Stimulated activated CD4-positive, alpha-beta T cell treated with anti-CD3 and anti-CD28 coated beads, Interleukin-1b, Interleukin-23, amount 100 ng/mL, for 4 hours (primary cell): ENCODE measurements at places on chromosomes 1 and 21.
A peak's percentile ranks its signal among the peaks of the same experiment; 100 is the strongest.

DNA sequence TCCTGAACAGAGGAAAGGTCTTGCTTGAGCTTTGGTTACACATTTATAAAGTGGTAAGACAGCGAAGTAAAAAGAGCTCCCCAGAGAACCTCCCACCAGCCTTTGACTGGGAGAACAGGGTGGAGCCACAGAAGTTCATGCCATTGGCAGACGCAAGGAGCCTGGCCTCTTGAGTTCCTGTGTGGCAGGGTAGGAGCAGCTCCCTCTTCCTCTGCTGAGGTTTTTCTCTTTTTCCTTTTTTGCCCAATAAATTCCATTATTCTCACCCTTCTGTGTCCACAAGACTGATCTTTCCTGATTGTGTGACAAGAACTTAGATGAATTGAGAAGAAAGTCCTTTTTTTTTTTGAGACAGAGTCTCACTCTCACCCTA lies 4.3 kb downstream of the THEM4 start:
- DNase-seq = no peak

- DNase-seq = no peak
Measured at GRCh38 chr1:3402258-3403010, 52.0 kb upstream of the ARHGEF16 start.

DNA sequence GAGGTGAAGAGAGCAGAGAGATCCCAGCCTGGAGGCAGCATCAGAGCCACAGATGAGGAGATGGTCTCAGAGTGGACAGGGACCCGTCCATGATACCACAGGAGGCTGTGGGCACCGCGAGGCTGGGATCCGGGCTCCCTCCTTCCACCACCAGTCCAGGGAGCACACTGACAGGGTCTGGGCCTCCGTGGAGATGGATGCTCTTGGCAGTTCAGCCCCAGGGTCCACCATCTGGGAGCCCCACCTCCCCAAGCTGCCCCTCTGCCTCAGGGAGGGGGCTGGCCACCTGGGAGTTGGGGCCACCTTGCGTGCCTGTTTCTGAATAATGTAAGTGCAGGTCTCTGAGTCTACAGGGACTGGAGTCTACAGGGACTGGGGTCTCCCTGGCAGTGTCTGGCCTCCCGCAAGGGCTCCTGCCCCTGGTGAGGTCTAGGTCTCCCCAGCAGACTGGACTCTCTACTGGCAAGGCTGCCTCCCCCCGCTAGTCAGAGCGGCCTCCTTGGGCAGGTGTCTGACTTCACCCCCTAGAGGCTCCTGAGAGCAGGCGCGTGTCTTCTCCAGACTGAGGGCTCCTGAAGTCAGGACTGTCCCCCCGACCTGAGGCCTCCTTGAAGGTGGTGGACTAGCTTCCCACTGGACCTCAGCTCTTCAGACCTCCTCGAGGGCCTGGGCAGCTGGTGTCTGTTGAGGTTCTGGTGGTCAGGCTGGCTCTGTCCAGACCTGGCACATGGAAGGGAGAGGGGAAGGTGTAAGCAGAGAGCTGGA lies 218.5 kb downstream of the PTPRU start:
- DNase-seq = no peak

DNA sequence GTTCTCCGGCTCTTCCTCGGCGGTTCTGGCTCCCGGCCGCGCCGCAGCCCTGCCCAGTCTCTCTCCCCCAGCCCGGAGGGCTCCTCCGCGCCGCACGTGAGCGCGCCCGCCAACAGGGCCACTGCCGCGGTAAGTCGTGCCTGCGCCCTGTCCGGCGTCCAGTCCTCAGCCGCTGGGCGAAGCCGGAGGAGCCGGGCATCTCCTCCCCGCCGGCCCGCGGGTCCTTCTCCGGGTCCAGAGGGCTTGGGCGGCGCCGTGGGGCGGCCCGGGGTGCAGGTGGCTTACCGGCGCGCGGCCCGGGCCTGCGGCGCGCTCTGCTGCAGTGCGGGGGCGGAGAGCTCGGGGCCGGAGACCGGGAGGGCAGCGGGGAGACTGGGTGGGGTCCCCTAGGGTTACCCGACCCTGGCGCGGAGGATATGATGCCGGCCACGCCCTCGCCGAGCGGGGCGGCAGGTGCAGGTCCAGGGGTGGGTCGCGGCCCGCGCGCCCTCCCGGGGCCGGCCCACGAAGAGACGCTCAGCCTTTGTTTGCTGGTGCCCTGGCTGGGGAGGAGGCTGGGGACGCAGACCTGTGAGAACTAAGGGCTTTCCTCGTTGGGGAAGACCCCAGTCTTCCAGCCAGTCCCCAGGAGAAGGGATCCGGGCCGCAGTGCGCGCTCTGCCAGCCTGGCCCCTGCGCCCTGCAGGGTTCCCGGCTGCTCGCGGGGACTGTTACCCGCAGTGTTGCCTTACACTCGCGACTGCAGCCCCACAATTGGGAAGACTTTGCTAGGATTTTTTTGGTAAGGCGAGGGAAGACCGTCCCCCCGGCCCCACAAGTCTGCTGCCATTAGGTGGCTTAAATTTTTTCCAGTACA lies at the start of gene DOP1B:
TSS of gene DOP1B (plus strand) at position 10 of the 856 bp plus-strand sequence. CDS start 7,910 bp downstream, outside the sequence.
- peak; percentile 29 for DNase-seq

GRCh38 chr1:98048751-98049325 lies 128.0 kb upstream of the DPYD start:
- no peak for DNase-seq

GRCh38 chr1:53500204-53501064 lies 41.2 kb downstream of the DMRTB1 start:
- no peak for DNase-seq

DNA sequence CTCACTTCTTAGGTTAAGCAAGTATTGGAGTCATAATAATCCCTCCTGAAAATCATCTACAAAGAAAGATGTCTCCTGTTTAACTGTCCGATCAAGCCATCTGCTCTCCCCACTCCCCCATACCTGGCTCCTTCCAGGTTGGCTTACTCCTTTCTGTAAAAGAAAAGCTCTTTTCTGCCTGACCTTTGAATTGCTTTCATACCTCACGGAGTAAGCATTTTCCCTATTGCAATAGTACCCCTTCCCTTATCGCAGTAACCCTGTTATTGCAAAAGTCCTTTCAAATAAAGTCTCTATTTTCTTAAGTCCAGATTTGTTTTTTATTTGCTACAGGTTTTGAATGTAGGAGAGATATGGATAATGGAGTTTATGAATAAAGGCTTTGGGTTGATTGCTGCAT lies 150.4 kb downstream of the GRIK1 start:
- DNase-seq = no peak

GRCh38 chr1:235888119-235888643 lies 21.5 kb upstream of the LYST start:
- DNase-seq = peak; percentile 46

DNA sequence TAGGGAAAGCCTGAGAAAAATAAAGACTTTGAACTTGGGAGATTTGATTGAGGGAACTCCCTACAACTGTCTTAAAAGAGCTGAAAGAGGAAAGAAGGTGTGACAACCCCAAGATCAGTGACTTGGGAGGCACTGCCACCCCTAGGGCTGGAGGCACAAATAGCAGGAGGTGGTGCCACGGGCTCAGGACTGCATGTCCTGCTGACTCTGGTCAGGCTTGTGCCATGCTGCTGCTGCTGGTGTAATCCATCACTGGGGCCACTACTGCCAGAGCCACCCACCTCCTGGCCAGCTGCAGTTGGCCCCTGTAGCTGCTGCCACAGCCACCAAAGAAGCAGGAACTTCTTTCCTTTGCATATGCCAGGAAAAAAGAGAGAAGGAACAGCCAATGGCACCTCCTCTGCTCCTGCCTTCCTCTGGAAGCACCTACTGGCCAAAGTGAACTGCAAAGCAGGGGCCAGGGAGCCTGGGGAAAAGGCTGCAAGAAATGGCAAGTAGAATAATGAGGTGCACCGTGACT lies 730.3 kb downstream of the PTPRU start:
- DNase-seq = no peak

DNA sequence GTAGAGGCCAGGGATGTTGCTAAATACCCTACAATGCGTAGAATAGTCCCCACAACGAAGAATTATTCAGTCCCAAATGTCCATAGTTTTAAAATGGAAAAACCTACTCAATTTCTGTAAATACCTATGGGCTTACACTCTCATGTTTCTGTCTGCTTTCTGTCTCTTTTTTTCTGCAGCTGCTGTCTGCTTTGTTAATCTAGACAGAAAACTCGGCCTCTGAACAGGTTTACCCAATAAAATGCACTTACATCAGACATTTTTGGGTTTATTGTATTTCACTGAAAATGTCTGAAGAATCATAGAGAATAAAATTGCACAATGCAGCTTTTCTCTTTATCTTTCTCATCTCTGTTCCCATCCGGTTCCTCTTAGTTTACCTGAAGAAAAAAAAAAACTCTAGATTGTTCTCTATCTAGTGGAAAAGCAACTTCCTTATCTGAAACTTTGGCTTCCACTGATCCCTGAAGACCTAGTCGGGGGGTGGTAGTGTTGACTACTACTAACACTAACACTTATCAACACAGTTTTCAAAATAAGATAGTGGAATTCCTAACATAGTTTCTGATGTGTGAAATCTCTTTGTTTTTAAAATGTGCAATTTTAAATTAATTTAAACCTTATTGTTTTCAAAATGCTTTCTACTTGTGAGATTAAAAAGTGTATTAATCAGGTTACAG lies 76.9 kb upstream of the CCDC190 start:
- DNase-seq = no peak

- no peak for DNase-seq
Measured at GRCh38 chr1:210434223-210434622, 105.5 kb downstream of the HHAT start.

DNA sequence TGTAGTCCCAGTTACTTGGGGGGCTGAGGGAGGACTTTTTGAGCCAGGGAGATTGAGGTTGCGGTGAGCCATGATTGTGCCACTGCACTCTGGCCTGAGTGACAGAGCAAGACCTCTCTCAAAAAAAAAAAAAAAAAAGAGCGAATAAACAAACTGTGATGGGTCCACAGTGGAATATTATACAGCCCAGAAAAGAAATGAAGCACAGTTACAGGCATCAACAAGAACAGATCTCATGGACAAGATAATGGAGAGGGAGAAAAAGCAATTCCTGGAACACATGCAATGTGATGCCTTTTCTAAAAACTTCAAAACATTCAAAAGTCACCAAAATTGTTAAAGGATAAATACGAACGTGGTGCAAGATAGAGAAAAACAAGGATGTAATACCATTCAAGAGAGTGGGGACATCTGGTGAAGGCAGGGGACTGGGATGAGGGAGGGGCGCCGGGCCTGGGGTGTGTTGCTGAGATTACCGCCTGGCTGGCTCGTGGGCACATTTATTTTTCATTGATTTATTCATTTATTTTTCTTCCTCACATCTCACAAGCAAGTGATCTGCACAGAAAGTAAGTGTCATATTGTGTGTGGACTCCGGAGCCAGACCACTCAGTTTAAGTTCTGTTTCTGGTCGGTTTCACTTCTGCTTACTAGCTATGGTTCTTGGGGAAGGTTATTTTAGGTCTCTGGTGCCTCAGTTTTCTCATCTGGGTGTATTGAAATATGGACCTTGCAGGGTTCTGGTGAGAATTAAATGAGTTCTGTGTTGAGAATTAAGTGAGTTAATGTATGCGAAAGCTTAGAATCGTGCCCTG lies 30.1 kb downstream of the ABCG1 start:
- DNase-seq = no peak

GRCh38 chr1:234985516-234986294 lies 142.9 kb downstream of the TOMM20 start:
- DNase-seq = no peak

- DNase-seq = no peak
Measured at GRCh38 chr1:97505289-97505688, 415.5 kb downstream of the DPYD start.

GRCh38 chr1:87064986-87065385 lies 150.6 kb downstream of the HS2ST1 start:
- no peak for DNase-seq
